ENCODE measurements at places on chromosomes 4 and X.
A peak's percentile ranks its signal among the peaks of the same experiment; 100 is the strongest.

DNA sequence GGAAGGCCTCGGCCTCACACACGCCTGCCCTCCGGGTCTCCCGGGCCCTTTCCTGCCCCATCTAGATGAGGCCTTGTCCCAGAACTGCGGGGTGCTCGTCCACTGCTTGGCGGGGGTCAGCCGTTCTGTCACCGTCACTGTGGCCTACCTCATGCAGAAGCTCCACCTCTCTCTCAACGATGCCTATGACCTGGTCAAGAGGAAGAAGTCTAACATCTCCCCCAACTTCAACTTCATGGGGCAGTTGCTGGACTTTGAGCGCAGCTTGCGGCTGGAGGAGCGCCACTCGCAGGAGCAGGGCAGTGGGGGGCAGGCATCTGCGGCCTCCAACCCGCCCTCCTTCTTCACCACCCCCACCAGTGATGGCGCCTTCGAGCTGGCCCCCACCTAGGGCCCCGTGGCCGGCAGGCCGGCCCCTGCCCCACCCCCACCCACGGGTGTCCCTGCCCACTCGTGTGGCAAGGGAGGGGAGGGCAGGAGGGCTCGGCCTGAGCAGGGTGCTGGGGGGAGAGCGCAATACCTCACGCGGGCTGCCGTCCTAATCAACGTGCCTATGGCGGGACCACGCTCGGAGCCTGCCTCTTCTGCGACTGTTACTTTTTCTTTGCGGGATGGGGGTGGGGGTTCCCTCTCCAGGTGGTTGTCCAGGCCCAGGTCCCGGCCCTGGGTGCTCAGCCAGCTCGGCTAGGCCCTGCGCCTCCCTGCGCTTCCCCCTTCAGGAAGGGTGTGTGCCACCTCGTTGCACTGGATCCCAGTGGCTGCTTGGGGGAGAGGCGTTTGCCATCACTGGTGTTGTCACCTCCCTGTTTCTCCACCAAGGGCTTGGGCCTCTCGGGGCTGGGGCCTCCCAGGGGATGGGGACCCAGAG, 3.1 kb downstream of the DUSP9 start:
- no peak for DNase-seq

DNA sequence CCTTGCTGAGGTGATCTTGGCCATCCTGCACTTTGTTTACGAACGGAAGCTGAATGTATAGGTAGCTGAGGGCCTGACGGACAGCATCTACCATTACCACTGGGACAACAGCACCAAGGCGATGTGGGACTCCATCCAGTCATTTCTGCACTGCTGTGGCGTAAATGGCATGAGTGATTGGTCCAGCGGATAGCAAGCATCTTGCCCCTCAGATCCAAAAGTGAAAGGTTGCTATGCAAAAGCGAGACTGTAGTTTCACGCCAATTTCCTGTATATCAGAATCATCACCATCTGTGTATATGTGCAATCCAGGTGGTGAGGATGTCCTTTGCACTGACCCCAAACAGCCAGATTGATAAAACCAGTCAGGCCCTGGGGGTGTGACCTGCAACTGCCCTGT, 4.2 kb upstream of the PYURF start:
- no peak for DNase-seq

GRCh38 chrX:115900425-115900824, 270.1 kb upstream of the AGTR2 start:
- no peak for DNase-seq

GRCh38 chr4:8731364-8731763, 138.8 kb downstream of the CPZ start:
- DNase-seq: no peak

- DNase-seq: no peak
Measured at GRCh38 chrX:24184018-24184417, 34.5 kb downstream of the ZFX start.

DNA sequence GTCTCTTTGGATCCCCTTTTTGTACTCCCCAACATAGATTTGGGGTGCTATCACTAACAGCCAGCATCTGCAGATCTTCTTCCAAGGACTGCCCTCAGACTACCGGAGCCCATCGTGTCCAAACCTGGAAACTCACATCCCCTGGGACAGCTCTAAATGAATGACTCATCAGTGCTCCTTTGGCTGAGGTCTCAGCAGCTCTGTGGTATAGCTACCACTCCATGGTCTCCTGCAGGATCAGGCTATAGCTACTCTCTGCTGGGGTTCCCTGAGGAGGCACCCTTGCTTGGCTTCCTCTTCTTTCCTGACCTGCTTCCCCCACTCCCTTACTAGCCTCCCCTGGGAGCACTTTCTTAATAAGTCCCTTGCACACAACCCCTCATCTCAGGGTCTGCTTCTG, 97.5 kb upstream of the PRPS2 start:
- no peak for DNase-seq

- DNase-seq: no peak
Measured at GRCh38 chrX:31420711-31421151, 348.9 kb upstream of the FTHL17 start.

- DNase-seq: no peak
Measured at GRCh38 chrX:1476682-1477081, 24.0 kb upstream of the ASMTL start.

DNA sequence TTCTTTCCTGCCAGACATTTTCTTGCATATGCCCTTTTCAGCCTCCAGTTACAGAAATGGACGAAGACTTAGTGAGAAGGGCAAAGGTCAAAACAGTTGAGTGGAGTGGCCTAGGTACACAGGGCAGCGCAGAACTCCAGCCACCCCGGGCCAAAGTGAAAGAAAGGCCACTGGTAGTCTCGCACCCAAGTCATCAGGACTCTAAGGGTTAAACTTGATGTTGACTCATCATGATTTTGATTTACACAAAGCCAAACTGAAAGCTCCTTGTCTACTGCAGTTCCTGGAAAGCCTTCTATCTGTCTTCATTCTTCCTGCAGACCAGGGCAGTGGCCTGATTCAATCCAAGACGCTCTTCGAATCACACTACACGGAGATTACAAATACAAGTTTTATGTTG, 2.6 kb upstream of the IL13RA1 start:
- peak; percentile 36 for DNase-seq

DNA sequence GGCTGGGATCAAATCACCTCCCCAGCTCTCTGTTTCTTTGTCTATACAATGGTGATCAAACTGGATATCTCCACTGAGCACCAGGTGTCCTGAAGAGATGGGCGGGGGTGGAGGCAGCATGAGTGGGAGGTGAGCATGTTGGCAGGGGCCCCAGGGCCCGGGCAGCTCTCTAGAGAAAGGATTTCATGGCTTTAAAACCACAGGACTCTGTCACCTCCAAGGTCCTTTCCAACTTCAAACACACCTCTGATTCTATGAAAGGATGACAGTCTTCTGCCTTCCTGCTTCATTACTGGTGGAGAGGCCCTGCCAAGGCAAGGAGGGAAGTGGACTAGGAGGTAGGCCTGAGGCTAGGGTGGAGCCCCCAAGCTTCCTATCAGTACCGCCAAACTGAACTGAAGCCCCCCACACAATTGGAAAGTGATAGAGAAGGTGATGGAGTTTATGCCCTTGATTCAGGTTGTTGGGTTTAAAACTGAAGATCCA, 38.6 kb downstream of the TRIM2 start:
- DNase-seq: no peak

DNA sequence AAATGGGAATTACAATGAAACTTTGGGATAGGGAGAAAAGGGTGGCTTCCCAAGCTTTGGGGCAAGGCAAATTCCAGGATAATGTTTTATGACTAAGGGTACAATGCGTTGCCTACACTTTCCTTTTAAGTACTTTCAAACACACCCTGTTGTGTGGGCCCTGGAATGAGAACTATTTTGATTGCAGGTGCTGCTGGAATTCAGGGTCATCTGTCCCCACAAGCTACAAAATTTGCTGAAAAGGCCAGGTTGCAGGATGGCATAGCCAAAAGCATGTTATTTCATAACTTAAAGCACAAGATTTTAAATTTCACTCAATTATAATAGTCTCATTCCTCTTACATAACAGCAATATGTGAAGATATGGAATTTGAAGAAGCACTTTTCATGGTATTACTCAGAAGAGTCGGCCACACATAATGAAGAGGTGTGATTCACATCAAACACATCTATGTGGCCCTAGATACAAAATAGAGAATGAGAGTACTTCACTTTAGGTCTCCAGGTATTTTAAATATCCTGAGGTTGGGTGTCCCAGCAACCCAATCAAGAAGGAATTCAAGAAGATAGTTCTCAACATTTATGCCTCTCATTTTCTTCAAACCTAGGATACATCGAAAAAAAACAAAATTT, 89.3 kb downstream of the APBB2 start:
- DNase-seq: no peak

GRCh38 chrX:48045410-48046311, 25.8 kb downstream of the ZNF630 start:
- peak; percentile 7 for DNase-seq

GRCh38 chr4:174669270-174669669, 147.0 kb upstream of the HPGD start:
- no peak for DNase-seq

DNA sequence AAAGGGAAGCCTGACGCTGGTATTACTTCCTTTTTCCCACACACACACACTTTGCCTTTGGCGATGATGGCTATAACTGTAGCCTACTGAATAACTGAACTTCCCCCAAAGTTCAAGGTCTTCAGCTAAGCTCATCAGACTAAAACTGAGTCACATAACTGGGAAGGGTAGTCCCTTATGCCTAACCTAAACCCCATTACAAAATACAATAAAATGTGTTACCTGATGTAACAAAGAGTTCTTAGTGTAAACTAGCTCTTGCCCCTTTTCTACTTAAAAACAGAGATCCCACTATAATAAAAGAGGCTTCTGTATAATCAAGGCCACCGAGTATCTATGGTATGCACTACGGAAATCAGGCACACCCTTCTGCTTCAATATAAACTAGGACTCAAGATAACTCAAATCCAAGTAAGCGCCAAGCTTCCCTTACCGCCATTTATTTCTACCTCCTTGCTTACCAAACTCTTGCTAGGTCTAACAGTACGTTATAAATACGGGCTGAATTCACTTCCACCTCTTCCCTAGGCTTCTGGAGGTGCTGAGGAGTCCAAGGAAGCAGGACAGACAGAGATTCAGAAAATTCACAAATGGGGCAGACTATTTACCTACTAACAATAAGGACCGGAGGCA, 2.4 kb downstream of the OTUD4 start:
- DNase-seq: peak; percentile 76

- no peak for DNase-seq
Measured at GRCh38 chrX:112874175-112874574, 33.5 kb upstream of the AMOT start.

DNA sequence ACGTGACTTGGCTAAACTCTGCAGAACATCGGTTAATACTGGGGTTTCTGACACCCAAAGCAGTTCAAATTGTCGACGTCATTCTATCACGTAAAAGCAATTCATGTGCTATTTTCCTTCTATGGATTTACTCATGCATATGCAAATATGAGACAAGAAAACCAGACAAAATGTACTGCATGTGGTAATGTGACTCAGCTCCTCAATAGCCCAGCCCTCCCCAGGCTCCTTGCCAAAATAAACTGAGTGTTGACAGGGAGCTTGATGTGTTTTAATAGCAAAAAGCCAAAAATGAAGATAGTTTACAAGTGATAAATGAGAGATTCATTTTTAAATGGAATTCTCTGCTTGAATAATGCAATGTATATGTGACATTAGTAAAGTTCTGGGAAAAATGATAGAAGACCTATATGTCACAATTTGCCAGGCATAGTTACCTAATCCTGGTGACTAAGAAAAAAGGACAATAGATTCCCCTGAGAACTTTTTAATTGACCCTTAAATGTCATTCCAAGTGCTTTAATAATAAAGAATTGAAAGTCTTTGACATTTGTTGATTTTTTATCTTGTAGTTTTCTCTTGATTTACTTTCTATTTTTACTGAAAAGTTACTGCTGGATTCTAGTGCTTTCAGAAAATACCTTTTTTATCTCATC, 1700.6 kb upstream of the TENM3 start:
- no peak for DNase-seq

GRCh38 chr4:85039526-85039925, 73.0 kb upstream of the WDFY3 start:
- no peak for DNase-seq

GRCh38 chr4:176791591-176792325, 964 bp downstream of the VEGFC start:
- no peak for DNase-seq

- DNase-seq: peak; percentile 24
Measured at GRCh38 chr4:152427981-152428380, 107.9 kb downstream of the FBXW7 start.

- no peak for DNase-seq
Measured at GRCh38 chr4:2652415-2653160, 103.5 kb downstream of the TNIP2 start.

DNA sequence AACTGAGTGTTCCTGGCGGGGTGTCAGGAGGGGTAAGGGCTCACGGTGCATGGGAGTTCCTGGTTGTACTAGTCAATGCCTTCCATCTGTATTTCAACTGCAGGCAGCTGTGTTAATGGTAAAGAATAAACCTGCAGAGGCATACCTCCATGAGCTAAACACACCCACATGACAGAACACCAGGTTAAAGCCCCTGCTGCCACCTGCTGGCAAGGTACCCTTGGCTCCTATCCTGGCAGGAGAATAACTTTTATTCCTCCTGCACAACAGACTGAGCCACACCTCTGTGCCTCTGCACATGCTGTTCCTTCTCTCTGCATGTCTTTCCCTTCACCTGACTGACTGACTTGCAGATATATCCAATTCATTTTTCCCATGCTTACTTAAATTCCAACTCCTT, 11.1 kb downstream of the ITIH6 start:
- no peak for DNase-seq

DNA sequence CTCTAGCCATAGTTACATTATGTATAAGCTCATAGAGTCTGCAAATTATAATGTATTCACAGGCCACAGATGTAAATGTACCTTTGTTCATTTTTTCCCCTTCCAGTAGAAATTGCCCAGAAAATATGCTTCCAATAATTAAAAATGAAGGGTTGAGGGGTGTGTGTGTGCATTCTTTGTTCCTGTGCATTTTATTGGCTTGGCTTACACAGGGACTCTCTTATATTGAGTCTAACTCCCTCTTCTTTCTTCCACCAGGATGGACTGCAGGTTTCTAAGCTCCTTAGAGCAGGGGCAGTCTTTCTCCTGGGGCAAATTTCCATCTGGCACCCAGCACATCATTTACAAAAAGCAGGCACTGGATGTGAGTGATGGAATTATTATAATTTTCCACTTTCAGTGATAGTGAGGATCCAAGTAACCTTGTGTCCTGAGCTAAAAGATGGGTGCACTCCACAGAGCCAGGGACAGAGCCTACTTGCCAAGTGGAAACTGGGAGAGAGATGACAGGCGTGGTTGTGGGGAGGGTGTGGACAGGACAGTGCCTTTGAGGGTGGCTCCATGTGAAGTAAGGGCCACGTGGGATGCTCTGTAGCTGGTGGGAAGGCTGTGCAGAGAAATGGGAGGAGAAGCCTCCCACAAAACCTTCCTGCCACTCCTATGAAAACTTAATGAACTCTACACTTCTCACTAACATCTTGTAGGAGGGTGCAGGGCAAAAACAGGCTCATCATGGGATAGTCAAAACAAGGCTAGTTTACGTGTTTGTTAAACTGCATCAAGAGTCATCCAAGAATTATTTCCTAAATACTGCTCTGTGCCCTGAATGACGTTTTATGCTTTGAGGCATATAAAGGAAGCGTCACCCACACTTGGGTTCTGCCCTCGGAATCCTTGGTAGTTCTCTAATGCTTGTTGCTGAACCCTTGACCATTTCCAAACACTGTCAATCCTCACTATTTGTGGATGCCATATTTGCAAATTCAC, 16.0 kb downstream of the IGFBP7 start:
- peak; percentile 47 for DNase-seq

All from inflammatory macrophage treated with lipopolysaccharide for 1 hour (primary cell).